G401 (cell line): ENCODE measurements at places on chromosomes 4 and X. TPM values are rescaled to one million over a fixed set of nuclear protein-coding genes. Genes with fewer than 3 reads are reported as not detected.
A peak's percentile ranks its signal among the peaks of the same experiment; 100 is the strongest.

GRCh38 chrX:75335127-75335458, 61.2 kb downstream of the UPRT start:
- DNase-seq, result no peak

DNA sequence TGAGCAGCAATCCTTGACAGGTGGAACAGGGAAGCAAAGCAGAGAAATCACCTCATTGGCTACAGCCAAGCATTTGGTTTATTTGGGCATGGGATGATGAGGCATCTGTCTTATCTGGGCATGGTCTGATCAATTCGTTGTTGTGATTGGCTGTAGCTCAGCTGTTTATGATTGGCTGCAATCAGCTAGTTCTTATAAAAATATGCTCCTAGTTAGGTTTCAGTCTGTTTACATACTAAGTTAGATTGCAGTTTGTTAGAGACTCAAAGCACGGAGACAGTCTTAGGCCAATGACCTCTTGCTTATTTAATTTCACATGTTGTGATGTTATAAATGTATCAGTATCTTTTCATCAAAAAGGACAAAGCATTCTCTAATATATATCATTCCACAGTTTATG, 312.0 kb downstream of the PDGFC start:
- no peak for DNase-seq

DNA sequence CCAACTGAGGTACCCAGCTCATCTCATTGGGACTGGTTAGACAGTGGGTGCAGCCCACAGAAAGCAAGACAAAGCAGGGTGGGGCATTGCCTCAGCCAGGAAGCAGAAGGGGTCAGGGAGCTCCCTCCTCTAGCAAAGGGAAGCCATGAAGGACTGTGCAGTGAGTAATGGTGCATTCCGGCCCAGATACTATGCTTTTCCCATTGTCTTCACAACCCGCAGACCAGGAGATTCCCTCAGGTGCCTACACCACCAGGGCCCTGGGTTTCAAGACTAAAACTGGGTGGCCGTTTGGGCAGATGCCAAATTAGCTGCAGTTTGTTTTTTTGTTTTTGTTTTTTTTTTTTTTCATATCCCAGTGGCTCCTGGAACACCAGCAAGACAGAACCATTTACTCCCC, 235.3 kb downstream of the TACR3 start:
- no peak for DNase-seq

DNA sequence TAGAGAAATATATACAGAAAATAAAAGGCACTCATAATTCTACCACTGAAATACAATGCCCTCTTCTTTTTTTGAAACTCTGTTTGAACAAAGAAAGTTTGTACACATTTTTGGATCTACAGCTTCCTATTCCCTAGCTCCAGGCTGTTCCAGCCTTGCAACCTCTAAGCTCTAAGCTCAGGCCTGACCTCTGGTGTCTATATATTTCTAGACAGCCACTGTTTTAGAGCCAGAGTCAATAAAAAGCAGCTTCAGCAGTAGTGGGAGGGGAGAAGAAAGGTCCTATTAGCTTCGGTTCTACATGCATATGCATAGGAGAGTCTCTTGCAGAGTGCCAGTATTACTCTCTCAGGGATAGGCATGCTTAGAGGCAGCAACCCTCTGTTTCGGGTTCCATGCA, 39.7 kb downstream of the CLDN2 start:
- no peak for DNase-seq

- no peak for DNase-seq
Observed at GRCh38 chr4:56906489-56907393, 959 bp upstream of the REST start.

DNA sequence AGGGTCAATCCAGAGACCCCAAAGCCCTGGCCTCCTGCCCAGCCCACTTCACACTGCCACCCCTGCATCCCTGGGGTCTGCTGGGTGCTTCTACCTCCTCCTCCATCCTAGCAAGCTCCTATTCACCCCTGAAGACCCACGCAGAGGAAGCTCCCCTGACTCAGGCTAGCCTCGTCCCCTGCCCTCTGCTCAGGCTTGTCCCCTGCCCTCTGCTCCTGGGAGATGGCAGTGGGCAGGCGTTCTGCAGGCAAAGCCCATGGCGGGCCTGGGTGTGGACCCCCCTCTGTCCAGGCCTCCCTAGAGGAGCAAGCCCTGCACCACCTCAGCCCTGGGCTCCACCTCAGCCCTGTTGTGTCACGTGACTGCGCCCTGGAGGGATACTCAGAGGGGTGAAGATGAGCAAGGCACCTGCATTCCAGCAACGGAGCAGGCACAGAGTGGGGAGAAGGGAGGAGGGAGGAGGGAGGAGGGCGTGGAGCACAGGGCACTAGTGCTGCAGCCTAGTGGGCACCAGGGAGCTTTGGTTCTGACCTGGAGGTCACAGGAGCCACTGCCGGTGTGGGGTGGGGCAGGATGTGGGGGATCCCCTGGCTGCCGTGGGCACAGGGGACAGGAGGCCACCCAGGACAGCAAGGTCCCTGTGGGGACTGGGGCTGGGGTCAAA, 27.6 kb upstream of the FGFR3 start:
- DNase-seq, result no peak

DNA sequence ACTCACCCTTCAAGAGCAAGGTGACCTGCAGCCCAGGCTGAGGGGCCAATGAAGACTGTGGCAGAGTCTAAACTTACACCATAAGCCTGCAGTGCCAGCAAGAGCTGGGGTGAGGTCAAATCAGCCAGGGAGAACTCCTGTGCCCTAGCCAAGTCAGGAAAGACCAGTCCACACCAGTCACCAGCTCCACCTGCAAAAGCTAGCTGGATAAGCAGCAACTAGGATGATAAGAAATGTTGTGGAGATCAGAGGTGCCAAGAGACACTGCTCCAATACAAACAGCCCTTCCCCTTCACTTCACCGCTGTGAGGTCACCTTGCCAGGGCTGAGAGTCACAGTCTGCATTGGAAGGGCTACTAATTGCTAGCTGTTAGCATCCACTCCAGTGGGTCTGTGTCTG, 31.3 kb downstream of the NIPAL1 start:
- no peak for DNase-seq

DNA sequence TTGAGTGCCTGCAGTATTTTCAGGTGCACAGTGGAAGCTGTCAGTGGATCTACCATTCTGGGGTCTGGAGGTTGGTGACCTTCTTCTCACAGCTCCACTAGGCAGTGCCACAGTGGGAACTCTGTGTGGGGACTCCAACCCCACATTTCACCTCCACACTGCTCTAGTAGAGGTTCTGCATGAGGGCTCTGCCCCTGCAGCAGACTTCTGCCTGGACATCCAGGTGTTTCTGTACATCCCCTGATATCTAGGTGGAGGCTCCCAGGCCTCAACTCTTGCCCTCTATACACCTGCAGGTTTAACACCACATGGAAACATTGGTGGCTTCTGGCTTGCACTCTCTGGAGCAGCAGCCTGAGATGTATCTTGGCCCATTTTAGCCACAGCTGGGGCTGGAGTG, 17.0 kb upstream of the NELFA start:
- DNase-seq, result no peak

GRCh38 chr4:102825261-102826091, 1.9 kb downstream of the UBE2D3 start:
- DNase-seq, result peak; percentile 74

GRCh38 chrX:131366407-131366806, 77.3 kb upstream of the IGSF1 start:
- DNase-seq, result no peak

- DNase-seq, result no peak
Observed at GRCh38 chrX:130086447-130087206, 23.7 kb downstream of the ELF4 start.

DNA sequence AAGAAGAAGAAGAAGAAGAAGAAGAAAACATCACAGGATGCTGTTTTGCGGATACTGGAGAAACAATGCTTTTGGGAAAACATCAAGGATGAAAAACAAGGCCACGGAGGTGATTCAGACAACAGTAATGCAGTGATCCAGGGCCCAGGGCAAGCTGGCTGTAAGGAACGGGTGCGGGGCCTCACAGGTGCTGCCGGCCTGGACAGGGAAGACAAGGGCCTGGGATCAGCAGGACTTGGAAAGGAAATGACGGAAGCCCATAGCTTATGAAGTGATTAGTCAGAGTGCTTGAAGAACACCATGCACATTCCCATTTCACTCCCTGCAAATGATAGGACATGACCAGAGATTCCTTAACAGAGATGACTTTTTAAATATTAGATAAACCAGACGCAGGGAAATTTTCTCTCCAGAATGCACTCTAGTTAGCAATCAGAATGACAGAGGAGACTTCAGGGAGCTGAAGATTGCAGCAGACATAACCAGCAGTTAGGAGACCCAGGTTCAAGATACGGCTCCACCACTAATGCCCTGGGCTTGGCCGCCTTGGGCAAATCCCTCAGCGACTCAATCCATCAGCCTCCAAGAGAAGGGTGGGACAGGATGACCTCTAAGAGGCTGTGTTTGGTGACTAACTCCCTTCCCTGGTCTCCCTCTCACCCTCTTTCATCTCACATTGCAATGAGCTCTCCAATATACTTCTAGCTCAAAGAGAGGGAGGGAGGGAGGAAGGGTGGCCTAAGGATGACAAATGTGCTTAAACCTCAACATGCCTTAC, 54.1 kb downstream of the APBB2 start:
- DNase-seq, result no peak

GRCh38 chr4:121783210-121783609, 17.9 kb upstream of the EXOSC9 start:
- DNase-seq, result no peak

- DNase-seq, result peak; percentile 22
Observed at GRCh38 chrX:154317391-154317995, 21.9 kb downstream of the TKTL1 start.

DNA sequence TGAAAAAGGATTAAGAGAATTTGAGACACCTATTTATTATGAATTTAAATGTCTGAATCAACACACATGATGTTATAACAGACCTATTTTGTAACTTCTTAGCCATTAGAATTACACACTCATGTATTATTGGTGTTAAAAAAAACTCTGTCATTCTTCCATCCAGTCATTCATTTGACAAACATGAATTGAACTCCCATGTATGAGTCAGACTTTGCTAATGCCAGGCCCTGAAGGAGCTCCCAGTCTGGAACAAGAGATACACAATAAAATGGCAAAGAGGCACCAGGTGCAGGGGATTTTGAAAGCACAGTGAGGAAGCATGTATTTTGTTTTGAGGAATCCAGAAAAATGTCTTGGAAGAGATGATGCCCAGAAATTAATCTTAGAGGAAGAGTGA, 87.7 kb upstream of the EFHC2 start:
- DNase-seq, result no peak

DNA sequence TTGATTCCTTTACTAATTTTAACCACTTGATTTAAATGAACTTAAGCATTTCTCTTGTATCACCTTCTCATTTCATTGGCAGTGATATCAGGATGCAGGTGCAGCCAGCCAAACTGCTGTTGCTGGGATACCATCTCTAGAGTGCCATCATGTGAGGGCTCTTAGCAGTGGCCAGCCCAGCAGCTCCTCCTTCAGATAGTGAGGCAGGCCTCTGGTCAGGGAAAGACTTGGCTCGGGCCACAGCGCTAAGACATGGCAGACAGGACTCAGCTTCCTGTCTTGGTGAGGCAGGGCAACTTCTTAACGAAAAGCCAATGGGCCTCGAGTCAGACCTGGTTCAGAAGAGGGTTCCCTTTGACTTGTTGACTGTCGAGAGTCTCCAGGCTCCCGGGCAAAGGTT, 50.0 kb downstream of the NOP14 start:
- no peak for DNase-seq

DNA sequence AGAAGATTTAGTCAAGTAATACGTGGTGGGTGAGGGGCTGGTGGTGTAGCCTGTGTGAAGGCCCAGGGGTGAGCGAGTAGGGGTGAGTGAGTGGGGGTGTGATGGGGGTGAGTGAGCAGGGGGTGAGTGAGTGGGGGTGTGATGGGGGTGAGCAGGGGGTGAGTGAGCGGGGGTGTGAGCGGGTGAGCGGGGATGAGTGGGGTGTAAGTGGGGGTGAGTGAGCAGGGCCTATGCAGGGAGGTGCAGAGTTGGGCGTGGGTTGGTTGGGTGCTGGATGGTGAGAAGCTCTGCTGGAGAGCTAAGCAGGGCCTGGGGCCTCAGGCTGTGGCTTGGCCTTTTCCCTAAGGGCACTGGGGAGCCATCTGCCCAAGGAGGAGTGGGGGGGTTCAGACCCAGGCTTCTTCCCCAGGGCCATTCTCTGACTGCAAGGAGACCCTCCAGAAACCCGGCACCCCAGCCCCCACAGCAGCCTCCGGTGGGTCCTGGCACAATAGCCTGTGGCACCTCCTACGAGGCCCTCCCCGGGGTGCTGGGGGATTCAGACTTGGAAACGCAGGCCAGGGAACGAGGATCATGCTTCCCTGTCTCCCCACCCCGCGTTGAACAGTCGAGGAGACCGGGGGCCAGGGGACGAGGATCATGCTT, 30.4 kb downstream of the SH3TC1 start:
- DNase-seq, result no peak

DNA sequence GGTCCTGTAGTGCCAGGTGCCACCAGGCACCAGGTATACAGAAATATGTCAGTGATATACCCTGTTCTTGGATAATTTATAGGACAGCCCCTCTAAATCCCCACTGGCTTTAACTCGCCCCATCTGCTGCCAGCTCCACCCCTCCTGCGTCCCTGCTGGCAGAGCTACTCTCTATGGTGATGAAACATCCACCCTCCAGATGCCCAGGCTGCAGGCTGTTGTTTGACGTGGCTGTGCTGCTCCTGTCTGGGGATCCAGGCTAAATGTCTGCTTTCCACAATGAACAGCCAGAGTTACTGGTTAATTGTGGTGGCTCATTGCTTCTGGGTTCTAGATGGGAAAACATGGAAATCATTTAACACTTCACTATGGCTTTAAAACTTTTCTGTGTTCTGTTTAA, 12.9 kb downstream of the NHSL2 start:
- DNase-seq, result no peak

GRCh38 chr4:182671231-182671630, 246.0 kb downstream of the DCTD start:
- DNase-seq, result no peak

DNA sequence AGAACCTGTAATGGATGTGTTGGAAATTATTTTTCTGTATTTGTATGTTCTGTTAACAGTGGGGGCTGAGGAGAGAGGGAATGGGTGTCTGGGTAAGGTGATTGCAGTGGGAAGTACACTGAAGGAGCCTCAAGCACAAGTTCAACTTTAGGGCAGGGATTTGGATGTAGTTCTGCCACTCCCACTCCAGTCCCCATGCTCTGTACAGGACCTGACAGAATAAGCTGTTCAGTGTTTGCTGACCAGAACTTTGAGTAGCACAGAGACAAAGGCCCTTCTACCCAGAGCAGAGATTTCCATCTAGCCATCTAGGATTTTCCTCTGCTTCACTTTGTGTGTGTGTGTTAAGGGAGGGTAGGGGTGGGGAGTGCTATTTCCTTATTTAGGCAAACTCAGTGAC, 49.2 kb downstream of the VSIG4 start:
- no peak for DNase-seq

The MID1 gene
- total RNA-seq, result 0.06 and 0.07 TPM in 2 replicates

The PAK3 gene
- total RNA-seq, result 0.44 TPM in 1 of 2 replicates, not detected in the other

The MAP7D3 gene
- 9.0 and 12.9 TPM in 2 replicates for total RNA-seq

The PWWP3B gene
- not detected in 2 replicates for total RNA-seq

The UGT2A1 gene
- not detected in 2 replicates for total RNA-seq

The FABP2 gene
- total RNA-seq, result not detected in 2 replicates

The CD38 gene
- total RNA-seq, result not detected in 2 replicates

The HSFX4 gene
- total RNA-seq, result not detected in 2 replicates

The MAP7D2 gene
- not detected in 2 replicates for total RNA-seq

The MAGIX gene
- 2.7 and 14.2 TPM in 2 replicates for total RNA-seq

The KLHL5 gene
- 68.1 and 91.7 TPM in 2 replicates for total RNA-seq

The PFKFB1 gene
- total RNA-seq, result 0.14 and 0.55 TPM in 2 replicates

The SLC2A9 gene
- not detected in 2 replicates for total RNA-seq

The USP51 gene
- 3.3 and 8.1 TPM in 2 replicates for total RNA-seq
